ENCODE measurements at places on chromosomes 4 and X.

DNA sequence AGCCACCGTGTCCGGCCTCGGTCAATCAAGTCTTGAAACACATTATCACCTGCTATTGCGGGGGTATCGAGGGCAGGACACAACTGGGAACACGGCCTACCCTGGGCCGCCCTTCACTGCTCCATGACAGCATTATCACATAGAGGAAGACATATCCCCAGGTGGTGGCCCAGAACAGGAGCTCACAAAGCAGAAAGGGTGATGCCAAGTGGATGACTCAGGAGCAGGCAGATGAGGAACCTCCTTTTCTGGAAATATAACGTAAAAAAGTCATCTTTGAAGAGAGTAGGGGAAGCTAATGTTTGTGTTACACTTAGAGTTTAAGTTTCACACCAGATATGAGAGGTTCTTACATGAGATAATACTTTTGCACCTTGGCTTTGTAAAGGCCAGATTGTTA is 5.3 kb upstream of the SUPT20HL1 start:
- DNase-seq, result no peak

DNA sequence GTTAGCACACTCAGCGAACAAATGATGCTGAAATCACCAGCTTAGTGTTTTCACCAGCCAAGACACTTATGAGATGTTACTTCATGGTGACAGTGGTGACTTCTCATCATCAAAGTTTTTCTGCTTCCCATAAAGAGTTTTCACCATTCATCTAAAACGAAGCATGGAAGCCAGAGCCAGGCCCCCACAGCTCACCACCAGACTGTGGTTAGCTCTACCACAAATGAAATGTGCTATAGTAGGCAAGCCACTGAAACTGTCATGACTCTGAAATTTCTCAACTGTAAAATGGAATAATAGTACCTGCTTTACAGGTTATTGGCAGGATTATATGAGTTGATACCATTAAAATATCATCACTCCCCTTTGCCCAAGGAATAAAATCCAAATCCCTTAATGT is 56.4 kb upstream of the HHIP start:
- DNase-seq, result no peak

DNA sequence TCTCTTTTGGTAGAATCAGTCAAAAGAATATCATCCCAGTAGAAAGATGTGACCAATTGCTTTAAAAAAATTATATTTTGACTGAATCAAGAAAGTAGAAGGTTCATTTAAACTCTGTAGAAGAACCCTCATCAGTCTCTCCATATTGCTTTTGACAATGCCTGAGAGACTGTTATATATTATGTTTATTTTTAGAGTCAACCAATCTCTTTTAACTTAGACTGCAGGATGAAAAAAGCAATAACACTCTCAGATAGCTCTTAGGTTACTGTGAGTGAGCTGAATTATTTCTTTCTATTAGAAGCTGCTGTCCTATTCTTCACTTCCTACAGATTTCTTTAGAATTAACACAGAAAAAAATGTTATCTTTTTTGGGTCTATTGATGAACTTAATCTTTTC is 38.1 kb downstream of the GALNTL6 start:
- no peak for DNase-seq

DNA sequence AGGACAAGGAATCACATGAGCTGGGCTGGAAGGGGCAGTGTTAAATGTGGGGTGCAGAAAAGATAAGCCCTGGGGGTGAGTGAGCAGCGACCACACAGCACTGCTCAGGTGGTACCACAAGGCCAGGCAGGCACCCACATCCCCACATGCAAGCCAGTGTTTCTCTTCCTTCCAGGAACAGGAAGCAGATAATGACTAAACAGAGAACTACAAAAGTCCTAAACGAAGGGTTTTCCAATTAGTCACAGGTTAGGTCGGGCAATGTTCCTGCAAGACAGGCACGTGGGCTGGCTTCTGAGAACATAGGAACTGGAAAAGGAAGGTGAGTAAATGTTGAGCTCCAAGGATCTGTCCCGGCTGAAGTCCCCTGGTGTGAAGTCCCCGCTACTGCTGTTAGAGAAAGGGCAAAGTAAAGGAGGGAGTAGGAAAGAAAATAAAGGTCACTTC is 19.5 kb downstream of the RELL1 start:
- no peak for DNase-seq

- no peak for DNase-seq
Observed at GRCh38 chrX:72540318-72540717, 32.3 kb downstream of the HDAC8 start.

DNA sequence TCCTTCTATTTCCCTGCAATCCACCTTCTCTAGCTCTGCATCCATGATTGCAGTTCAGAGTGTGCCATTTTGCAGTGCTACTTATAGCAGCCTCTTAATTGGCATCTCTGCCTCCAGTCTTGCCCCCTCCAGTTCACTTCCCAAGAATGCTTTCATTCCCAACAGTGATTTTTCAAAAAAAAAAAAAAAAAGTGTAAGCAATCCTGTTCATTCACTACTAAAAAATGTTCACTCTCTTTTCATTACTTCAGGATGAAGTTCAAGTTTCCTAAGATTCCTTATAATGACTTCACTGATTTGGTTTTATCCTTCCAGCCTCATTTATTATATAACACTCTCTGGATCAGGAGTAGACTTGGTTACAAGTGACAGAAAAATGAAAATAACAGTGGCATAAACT is 124.7 kb upstream of the LNX1 start:
- peak; percentile 40 for DNase-seq

GRCh38 chr4:21387683-21388082 is 560.9 kb downstream of the KCNIP4 start:
- no peak for DNase-seq

DNA sequence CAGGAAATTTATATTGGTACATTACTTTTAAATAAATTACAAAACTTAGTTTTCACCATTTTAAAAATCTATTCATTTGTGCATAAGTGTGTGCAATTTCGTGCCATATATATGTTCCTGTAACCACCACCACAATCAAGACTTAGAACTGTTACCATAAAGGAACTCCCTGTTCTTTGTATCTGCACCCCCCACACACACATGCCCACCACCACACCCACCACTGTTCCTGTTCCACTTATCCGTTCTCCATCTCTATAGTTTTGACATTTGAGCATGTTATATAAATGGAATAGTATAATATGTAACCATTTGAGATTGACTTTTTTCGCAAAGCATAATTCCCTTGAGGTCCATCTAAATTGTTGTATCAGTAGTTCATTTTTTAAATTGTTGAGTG is 73.7 kb downstream of the TAF1 start:
- DNase-seq, result no peak

DNA sequence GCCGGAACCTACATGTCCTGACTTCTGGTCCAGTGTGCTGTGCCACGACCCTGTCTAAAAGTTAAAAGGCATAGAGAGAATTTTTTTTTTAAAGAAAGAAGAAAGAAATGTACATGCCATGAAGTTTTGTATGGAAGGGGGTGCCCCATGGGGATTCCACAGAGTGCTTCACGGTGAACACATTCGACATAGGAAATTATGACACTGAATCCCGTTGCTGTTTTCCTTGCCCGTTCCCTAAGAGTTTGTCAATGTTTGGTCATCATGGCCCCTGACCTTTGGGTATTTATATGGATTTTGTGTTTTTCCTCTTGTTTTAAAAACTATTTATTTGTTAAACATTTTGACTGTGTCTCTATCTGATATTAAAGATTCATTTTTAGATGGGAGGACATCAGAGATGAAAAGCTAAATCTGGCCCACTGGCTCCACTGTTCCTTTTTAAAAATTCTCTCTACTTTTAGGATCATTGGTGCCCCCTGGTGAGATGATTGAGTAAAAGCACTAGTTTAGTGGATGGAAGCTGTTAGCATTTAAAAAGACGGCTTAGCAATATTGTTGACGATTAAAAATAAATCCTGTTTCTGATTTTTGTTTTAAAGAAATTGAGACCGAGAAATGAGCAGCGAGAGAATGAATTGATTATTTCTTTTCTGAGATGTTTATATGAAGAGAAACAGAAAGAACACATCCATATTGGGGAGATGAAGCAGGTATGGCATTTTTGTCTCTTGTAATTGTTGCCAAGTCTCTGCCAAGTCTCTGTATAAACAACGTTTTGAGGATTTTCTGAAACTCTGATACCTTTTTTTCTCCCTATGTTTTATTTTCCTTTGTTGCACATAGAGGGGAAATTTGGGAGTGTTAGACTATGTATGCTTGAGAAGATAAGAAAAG is 75.0 kb downstream of the PTTG2 start:
- peak; percentile 12 for DNase-seq

GRCh38 chr4:185810746-185811508 is 1.1 kb downstream of the SORBS2 start:
- no peak for DNase-seq

GRCh38 chr4:163697121-163697520 is 202.6 kb downstream of the TMA16 start:
- no peak for DNase-seq

DNA sequence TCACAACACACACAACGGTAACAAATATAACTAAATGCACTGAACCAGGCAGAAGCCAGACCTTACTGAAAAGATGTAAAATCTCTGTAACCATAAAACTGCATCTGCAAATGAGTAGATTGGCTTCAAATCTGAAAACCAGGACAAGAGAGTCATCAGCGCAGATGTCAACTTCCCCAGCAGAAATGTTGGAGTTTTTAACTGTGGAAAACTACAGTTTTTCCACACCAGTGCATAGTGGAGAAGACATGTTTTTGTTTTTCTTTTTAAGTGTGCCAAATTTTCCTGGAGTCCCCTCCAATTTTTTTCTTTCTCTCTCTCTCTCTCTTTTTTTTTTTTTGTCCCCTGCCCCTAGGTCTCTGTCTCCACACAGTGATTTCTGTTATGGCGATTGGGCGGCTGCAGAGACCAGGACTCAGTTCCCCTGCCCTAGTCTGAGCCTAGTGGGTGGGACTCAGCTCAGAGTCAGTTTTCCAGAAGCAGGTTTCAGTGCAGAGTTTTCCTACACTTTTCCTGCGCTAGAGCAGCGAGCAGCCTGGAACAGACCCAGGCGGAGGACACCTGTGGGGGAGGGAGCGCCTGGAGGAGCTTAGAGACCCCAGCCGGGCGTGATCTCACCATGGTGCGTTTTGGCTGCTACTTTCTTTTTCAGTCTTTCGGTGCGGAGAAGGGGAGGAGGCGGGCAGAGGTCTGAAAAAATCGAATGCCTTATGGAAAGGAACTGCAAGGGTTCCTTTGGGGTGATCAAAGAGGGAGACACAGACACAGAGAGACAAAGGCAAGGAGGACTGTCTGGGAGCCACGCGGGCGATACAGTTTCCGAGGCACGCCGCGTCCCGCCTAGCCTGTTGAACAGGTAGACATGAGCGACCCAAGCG is at the start of gene GUCY1A1:
GUCY1A1 (plus strand) TSS at position 505 of the 878 bp plus-strand sequence. CDS start 30,020 bp downstream, outside the sequence.
- DNase-seq, result no peak

- no peak for DNase-seq
Observed at GRCh38 chrX:31154946-31155345, 83.1 kb upstream of the FTHL17 start.

GRCh38 chr4:136706942-136707341 is 825.4 kb downstream of the PCDH18 start:
- DNase-seq, result no peak

DNA sequence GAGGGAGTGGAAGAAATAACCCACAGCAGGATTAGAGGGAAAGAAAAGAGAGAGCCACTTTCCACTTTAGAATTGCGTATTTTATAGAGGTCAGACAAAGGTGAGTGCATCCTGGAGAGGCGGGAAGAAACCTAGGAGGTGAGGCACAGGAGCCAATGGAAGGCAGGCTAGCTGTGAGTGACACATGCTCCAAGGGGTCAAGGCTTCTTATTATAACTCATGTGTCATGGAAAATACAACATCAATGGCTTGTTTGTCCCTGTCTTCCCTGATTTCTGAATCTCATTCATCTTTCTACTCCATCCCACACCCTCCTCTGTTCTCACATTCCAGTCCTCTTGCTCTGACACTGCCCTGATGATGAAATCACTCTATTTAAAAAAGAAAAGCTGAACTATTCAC is 14.4 kb downstream of the ANXA3 start:
- no peak for DNase-seq

GRCh38 chr4:153901220-153901619 is 112.3 kb upstream of the SFRP2 start:
- DNase-seq, result no peak

GRCh38 chr4:44675366-44675765 is 2.9 kb upstream of the GUF1 start:
- no peak for DNase-seq

DNA sequence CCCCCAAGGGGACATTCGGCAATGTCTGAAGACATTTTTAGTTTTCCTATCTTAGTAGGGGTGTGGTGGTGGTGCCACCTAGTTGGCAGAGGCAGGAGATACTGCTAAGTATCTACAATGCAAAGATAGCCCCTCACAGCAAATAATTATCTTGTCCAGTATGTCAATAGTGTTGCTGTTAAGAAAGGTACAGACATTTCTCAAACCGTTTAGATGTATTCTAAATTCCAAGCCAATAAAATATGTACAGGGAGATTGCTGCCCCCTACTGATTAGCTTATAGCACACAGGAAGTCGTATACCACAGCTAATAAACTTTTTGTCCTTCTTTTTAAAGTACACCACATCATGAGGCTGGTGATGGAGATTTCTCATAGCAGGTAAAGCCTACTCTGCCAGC is 260.5 kb downstream of the TMA16 start:
- no peak for DNase-seq

DNA sequence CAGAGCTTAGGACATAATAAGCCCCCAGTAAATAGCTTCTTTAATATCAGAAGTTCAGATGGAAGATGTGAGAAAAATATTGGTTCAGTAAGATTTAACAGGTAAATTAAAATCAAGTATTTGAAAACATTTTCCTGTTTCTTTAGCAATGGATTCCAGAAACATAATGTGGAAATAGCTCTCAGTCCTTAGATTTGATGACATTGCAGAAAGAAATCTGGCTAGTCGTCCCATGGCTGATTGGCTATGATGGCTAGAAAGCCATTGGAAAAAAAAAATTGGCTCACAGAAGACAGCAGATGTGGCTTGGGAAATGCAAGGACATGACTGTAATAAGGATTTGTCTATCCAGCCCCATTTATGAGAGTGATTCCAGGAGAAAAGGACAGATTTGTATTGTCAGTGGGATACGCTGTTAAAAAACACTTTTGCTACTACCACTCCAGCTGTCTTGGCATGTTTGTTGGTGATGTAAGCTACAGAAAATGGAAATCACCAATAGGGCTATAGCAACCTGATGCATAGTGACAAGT is 78.3 kb downstream of the AR start:
- DNase-seq, result no peak

GRCh38 chr4:7719354-7720174 is 220.1 kb downstream of the AFAP1 start:
- no peak for DNase-seq

All from GM04503 (cell line).